ENCODE measurements at places on chromosomes 6 and 20.

DNA sequence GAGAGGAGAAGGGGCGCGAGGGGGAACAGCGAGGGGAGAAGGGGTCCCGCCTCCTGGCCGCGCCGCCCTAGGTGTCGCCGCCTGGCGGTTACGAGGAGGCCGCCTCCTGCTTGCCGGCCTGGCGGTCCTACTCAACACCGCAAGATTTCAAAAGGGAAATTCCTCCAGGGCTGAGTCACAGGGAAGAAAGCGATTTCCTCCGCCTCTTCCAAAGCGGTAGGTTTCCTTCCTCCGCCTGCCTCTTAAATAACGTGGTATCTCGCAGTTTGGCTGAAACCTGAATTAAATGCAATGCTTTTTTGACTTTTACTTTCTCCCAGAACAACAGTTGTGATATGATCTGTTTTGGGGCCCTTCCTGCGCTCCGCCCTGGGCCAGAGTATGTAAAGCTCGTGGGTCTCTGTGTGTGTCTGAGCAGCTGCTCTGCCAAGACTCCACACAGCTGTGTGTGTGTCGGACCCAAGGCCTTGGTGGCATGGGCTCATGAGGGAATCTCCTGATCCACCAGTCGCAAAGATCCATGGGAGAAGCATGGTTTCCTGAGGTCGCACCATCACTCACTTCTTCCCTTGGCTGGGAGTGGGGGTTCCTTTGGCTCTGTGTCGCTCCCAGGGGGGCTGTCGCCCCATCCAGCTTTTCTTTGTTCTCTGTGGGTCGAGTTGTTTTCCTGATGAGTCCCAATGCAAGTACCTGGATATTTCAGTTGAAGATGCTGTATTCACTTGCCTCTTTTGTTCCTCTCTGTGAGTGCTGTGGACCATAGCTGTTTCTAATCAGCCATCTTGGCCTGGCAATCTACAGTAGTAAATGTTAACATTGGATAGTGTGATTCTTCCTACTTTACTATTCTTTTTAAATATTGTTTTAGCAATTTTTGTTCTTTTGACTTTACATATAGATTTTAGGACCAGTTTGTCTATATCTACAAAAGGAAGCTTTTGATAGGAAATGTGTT lies 31.6 kb upstream of the NOTCH4 start:
- peak; percentile 65 for DNase-seq

- no peak for DNase-seq
Observed at GRCh38 chr20:58700823-58701222, 8.2 kb downstream of the NPEPL1 start.

- DNase-seq = no peak
Observed at GRCh38 chr20:45523821-45524220, 8.4 kb upstream of the SPINT3 start.

GRCh38 chr6:52015953-52016352 lies 71.5 kb downstream of the PKHD1 start:
- no peak for DNase-seq

- no peak for DNase-seq
Observed at GRCh38 chr6:169851641-169852503, 100.5 kb downstream of the ERMARD start.

DNA sequence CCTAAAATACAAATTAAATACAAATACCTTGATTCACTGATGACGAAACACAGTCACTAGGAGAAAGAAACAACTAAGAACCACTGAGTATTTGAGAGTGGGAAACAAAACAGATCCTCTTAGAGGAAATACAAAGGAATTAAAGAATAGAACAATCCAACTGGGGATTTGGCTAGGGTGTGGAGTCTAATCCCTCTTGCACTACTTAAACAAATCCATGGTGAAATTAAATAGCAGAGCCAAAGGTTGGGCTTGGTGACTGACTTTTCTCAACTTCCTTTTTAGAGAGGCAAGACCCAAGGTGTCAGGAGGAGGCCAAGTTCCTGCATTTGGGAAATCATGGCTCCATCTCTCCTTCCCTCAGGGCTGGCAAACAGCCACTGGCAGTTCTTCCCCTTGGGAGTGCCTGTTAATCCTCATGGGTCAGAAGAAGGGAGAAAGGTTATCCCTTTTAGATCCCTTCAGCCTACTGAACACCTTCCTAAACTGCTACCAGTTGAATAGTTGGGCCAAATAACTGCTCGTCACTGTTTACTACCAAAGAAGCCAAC lies 101.2 kb upstream of the TRAF3IP2 start:
- DNase-seq = no peak

- DNase-seq = no peak
Observed at GRCh38 chr20:5181492-5181891, 54.7 kb downstream of the CDS2 start.

DNA sequence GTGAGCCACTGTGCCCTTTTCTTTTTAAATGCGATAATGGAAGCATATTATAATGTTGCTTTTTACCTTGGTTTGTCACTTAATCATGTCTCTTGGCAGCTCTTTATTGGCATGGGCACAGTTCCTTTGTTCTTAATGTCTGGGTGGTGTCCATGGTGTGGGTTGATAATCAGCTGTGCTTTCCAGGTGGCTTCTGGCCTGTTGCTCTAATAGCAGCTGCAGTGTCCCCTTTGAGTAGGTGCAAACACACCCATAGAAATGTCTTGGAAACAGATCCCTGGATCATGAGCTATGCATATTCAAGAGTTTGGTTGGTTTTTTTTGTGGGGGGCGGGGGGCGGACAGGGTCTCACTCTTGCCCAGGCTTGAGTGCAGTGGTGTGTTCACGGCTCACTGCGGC lies 29.9 kb downstream of the EFCAB8 start:
- no peak for DNase-seq
